AG09319 (cell line): ENCODE measurements at places on chromosomes 6 and 20.

DNA sequence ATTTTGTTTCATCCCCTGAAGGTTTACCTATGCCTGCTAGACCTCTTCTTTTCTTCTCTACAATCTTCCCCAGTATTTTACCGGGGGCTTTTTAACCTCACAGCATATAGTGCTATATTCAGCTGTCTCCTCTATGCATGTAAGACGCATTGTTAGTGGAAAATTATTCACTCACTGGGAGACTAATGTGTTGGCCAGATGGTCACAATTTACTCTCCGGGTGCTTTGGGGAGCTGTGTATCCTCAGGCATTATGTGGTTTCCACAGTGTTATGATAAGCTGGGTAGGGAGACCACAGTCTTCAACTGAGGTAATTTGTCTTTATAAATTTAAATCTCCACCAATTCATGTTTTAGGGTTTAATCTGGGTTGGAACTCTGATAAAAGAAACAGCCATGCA, 553.8 kb upstream of the PTCHD4 start:
- no peak for DNase-seq

DNA sequence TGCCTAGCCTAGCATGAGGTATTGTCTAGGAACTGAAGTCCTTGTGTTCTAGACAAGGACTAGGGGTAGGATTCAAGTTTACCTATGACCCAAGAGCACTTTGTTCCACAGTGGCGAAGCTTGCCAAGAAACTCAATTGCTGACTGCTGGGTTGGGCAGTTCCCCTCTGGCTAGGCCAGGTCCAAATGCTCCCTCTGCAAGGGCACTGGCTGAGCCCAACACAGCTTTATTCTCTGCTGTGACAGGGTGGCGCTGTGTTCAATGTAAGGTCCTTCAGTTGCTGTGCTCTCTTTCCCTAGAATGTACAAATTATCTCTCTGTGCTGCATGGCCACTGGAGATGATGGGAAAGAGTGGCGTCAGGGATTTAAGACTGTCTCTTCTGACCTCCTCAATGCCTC, 950.8 kb downstream of the HACE1 start:
- no peak for DNase-seq

- no peak for DNase-seq
Measured at GRCh38 chr6:19413323-19413722, 423.8 kb upstream of the ID4 start.

GRCh38 chr6:98808541-98809210, 25.7 kb upstream of the POU3F2 start:
- DNase-seq = no peak

DNA sequence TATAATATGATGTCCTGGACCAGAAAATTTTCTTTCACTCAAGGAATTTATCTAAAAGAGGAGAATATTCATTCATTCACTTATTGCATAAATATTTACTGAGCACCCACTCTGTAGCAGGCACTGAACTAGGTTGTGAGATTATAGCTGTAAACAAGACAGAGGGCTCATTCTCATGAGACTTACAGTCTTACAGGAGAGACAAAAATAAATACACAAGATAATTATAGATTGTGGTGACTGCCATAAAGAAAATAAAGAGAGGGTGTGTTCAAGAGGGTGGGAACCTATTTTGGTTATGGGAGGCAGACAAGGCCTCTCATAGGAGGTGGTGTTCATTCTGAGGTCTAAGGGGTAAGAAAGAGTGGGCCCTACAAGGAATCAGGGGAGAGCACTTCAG, 109.9 kb upstream of the SUPT3H start:
- DNase-seq = no peak
